ENCODE measurements at places on chromosomes 5 and 9.

DNA sequence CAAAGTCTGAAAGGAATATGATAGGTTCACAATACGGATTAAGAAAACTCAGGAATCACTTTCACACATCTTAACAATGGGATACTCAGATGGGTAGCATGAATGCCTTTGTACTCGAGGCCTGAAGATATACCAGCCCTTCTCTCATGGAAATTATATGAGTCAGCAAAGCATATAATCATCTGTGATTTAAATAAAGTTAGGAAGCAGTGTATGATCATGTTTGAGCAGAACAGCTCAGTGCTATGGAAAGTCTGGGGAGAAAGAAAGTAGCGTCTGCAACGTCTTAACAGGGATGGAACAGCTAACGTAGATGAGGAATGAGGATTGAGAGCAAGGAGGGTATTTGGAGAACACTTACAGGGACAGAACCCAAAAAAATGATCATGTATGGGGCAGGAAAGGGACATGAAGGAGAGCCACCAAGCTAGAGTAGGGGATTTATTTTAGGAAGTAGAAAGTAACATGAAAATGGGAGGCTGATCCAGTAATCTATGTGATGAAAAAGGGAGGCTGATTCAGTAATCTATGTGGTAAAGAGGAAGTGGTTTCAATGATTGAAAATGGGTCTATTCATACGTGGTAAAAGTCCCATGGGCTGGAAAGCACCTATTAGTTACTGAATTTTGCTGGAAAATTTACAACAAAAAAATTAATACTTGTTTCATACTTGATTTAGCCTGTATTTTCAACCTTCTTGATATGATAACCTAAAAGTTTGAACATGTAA lies 85.9 kb downstream of the GNA14 start:
- DNase-seq: no peak

- no peak for DNase-seq
Measured at GRCh38 chr9:86187121-86187520, 72.3 kb downstream of the C9orf153 start.

DNA sequence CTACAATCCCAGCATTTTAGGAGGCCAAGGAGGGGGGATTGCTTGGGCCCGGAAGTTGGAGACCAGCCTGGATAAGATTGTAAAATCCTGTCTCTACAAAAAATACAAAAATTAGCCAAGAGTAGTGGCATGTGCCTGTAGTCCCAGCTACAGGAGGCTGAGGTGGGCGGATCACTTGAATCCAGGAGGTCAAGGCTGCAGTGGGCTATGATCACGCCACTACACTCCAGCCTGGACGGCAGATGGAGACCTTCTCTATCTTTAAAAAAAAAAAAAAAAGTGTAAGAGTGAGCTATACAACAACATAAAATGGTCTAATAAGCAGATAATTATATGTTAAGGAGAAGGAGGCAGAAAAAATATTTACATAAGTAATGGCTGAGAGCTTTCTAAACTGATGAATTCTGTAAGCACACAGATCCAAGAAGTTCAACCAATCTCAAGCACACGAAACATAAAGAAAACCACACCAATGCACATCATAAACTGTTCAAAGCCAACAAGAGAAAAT lies 23.0 kb downstream of the CDC14B start:
- no peak for DNase-seq

DNA sequence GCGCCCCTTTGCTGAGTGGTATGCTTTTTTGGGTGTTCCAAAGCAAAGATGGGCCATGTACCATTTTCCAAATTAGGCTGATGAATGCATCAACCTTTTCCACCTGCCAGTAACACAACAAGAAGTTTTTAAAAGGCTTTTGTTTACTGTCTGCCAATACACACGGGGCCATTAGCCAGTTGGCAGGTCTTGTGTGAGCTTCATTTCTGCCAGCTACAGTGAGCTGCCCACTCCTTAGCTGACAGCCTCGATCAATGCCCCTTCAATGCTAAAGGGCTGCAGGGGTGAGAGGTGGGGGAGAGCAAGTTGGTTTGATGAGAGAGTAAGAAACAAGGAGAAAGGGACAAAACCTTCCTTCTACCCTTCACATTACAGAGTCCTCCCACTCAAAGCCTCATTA lies 128.7 kb downstream of the C5orf15 start:
- DNase-seq: no peak

- DNase-seq: no peak
Measured at GRCh38 chr9:110217656-110218099, 9.7 kb upstream of the C9orf152 start.

DNA sequence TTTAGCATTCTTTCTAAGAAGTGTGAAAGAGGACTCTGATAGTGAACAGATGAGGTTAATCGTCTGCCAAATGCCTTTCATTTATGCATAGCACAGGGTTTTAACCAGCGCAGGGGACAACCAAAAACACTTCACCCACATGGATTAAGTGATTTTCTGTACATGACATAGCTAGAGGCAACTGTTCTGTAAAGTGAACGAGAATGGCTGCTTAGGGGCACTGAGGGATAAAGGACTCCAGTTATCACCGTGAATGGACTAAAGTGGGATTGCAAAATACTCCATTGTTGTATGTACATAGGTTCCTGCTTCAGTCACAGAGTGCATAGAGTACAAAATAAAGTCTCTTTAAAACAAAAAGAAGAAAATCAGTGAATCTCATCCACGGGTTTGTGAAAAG lies 456.8 kb downstream of the DMAC1 start:
- DNase-seq: no peak

DNA sequence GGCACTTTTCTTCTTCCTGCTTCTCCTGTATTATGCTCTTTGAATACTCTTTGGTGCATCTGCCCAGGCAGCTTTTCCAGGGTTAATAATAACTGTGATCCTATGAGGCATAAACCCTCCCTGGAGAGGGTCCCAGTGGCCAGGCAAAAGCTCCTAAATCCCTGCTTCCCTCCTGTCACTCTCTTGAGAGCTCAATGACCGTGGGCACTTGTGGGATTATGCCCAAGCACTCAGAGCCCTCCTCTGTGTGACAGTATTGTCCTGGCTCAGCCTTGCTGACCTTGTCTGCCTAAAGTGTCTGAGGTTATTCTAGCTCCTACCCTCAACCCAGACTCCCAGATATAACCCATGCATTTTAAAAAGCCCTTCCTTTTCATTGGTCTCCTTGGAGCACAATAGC lies 51.9 kb downstream of the GALNT10 start:
- no peak for DNase-seq

GRCh38 chr5:135046661-135047346 lies 12.8 kb upstream of the PITX1 start:
- DNase-seq: no peak

- DNase-seq: no peak
Measured at GRCh38 chr5:122756264-122756911, 18.5 kb upstream of the SNX2 start.

DNA sequence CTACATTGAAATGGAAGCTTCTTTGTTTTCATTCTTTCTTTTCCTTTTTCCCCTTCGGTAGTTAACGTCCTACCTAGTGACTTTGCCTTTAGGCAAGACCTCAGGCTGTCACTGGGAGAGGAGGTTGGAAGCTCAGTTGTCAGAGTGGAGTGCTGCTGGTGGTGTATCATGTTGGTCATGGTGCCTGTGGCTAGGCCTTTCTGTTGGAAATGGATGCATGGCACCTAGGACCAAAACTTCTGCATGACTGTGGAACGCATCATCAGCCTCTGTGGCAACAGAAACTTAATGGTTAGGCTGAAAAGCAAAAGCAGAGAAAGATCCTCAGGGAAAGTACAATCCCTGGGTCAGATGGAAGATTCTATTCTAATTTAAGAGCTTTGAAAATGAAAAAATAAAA lies 57.9 kb downstream of the OSTF1 start:
- DNase-seq: no peak

DNA sequence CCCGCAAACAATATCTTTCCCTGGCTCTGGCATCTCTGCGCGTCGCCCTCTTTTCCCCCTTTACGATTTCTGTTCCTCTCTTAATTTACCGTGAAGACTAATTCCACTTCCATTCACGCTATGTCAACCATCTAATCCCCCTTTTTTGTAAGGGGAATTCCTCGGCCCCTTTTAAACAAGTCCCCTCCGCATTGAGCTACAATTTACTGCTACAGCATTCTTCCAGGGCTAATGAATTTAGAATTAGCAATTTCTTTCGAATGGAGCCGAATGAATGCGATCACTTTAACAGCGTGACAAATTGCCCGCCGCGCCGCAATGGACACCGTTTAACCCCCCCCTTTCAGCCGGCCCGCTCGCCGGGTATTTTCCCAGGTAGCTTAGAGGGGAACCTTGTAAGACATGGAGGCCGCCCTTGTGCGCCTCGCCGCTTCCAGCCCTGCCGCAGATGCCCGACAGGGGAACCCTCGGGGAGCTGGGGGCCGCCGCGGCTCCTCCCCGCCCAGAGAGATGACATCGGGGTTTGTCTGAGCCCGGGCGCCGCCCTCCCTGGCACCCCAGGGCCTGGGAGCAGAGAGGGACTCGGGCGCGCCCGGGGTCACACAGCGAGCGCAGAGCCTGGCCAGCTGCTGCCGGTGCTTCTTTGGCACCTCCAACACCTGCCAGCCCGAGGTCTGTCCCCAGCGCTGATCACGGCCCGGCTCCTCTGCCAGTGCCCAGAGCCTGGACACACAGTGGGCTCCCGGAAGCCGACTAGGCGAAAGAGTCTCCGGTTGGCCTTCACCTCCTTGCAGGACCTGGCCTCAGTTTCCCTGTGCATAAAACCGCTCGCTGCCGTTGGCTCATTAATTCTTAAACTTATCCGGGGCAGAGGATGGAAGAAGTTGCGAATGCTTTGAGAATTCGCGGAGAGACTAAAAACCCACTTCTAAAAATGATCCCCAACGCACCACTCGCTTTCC lies 1.3 kb downstream of the PRDM12 start:
- no peak for DNase-seq

DNA sequence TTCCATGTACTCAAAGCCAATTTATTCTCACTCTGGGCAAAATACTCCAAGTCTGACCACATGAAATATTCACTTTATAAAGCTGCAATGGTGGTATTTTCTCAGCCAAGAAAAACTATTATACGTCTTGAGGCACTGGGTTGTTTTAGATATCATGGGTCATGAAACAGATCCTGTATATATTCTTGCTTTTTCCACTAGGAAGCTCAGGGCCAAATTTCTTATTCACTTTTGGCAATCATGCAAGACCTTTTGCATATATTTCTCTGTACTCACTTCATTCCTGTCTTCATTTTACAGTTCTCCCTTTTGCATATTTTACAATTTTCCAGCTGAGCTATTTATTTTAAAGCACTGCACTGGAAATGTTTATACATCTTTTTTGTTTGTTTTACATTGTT lies 49.8 kb downstream of the GABBR2 start:
- no peak for DNase-seq

DNA sequence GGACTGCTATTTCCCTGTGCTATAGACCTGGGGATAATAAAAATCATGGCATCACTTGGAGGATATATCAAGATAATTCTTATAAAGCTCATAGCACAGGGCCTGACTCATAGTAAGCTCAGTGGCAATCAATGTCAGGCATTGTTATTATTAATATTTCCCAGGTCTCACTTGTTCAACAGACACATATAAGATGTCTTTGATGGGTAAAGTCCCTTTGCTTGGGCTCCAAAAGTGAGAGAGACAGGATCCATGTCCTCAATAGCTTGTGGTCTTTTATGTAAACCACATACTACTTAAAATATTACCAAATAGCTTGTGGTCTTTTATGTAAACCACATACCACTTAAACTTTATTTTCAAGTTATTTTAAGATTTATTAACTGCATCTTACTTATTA lies 11.2 kb downstream of the SH3RF2 start:
- DNase-seq: no peak

GRCh38 chr5:8726383-8727036 lies 819.4 kb downstream of the SEMA5A start:
- no peak for DNase-seq

DNA sequence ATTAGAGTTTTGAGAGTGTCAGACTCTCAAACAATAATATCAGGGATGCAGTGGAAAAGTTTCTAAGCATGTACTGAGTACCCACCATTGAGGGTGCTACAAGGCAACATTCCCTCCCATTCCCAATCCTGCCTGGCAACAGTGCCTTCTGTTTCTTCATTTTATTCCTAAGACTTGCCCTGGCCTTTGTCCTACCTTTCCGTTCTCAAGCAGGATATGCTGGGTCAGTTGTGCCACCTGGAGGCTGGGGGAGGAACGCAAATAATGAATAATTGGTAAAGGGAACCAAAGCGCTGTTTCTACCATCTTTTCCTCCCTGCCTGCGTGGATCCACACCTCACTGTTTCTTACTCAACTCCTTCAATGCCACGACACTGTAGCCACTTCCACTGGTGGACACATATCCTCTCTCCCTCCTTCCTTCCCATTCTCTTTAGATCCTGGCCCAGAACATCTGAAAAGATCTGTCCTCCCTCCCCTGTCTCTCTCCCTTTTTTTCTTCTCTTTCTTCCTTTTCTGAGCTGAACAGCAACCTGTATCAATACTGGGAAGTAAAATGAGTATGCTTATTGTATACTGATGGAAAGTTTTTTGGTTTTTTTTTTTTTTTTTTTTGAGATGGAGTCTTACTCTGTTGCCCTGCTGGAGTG lies 149.5 kb downstream of the C9orf152 start:
- peak; percentile 27 for DNase-seq
